Neuronal stem cell (in vitro differentiated cells): ENCODE measurements at places on chromosomes 12 and 14.

GRCh38 chr12:21526053-21526452 lies at the start of gene SPX:
Gene SPX (plus strand): TSS chr12:21526296. CDS start chr12:21526473, 177 bp downstream.
- no peak for DNase-seq

DNA sequence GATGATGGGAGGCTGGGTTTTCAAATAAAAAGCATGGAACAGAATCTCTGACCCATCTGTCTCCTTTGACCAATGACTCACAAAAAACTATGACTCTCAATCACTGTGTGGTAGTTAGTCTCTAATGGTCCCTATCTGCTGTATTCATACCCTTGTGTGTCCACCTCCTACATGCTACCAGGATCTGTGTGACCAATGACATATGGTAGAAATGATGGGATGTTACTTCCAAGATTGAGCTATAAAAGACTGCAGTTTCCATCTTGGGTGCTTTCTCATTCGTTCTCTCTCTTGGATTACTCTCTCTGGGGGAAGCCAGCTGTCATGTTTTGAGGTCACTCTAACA lies 144.7 kb upstream of the BTG1 start:
- no peak for DNase-seq

GRCh38 chr14:90449411-90449810 lies 52.6 kb downstream of the CALM1 start:
- DNase-seq: no peak

GRCh38 chr12:19125325-19125724 lies 4.2 kb upstream of the PLEKHA5 start:
- no peak for DNase-seq

DNA sequence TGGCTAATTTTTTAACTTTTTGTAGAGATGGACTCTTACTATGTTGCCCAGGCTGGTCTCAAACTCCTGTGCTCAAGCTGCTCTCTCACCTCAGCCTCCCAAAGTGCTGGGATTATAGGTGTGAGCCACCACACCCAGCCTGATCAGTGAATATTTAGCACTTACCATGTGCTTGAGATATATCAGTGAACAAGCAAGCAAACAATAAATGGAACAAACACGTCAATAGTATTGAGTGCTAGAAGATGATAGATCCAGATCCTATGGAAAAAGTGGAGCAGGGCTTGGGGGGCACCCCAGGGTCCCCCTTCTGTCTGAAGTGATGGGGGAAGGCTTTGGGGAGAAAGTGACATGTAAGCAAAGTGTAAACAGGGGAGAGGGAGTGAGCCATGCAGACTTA lies 83.8 kb downstream of the NT5DC3 start:
- DNase-seq: no peak

DNA sequence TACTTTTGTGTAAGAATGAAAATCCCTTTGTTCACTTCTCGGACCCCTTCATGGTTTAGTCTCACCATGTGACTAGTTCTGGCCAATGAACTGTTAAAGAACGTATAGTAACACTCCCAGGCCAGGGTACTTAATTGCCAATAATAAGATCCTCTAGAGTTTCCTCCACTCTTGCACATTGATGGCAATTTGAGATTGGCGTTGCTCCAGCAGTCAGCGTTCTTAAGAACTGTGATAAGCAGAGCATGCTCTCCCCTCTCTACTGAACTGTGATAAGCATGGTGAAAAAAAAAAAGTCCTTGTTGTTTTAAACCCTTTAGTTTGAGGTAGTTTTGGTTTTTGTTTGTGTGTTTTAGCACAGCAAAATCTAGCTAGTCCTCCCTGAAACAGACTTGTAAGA lies 854.5 kb downstream of the SLC6A15 start:
- no peak for DNase-seq

GRCh38 chr14:32142341-32142740 lies 59.5 kb upstream of the RNU6-7 start:
- DNase-seq: no peak

- no peak for DNase-seq
These were observed 65.5 kb downstream of the KSR2 start for GRCh38 chr12:117903110-117903840.

GRCh38 chr14:34270361-34270760 lies 191.7 kb downstream of the SPTSSA start:
- DNase-seq: no peak

- DNase-seq: no peak
These were observed 44.1 kb downstream of the PSEN1 start for GRCh38 chr14:73180385-73180805.

DNA sequence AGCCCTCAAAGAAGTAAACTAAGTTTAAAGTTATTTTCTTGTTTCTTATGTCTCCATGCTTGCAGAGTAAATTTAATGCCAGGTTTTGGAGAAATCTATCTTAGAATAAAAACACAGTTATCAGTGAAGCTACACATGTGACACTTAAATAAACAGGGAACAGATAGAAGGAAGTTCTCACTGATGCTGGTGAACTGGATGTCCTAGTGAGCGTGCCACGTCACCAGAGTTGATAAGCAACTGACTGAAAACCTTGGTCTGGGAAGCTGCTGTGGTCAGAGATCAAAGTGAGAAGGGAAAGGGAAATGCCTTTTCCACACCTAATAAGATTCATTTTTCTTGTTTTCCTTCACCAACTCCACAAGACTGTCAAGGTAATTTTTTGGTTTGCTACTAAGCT lies 74.8 kb upstream of the PCED1B start:
- no peak for DNase-seq

DNA sequence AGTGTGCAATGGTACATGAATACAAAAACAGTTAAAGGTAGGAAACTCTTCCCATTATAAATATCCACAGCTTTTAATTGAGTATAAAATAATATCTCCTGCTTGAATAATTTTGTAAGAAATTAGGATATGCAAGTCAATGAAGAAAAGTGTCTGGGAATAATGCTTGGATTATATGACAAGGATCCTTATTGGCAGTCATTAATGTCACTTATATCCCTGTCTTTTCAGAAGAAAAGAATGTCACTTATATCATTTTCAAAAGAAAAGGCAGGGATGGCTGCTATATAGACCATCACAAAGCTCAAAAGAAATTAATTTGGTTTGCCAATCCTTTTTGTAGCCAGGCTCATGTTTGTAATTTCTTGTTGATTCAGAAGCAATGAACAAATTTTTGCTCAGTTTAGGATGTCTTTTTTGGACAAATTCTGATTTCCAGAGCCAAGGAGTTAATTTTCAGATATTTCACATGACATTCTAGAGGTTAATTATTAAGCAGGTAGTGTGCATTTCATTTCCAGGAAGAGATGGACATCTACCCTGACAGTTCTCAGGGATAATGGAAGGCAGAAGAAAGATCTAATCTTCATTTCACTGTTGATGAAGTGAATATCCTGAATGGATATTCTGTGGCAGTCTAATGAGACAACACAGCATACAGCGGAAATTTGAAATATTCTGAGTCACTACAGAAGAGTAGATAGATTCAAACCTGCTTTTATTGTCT lies 299.8 kb downstream of the RPS29 start:
- no peak for DNase-seq

- DNase-seq: no peak
These were observed 22.9 kb downstream of the CPSF2 start for GRCh38 chr14:92144708-92145107.

DNA sequence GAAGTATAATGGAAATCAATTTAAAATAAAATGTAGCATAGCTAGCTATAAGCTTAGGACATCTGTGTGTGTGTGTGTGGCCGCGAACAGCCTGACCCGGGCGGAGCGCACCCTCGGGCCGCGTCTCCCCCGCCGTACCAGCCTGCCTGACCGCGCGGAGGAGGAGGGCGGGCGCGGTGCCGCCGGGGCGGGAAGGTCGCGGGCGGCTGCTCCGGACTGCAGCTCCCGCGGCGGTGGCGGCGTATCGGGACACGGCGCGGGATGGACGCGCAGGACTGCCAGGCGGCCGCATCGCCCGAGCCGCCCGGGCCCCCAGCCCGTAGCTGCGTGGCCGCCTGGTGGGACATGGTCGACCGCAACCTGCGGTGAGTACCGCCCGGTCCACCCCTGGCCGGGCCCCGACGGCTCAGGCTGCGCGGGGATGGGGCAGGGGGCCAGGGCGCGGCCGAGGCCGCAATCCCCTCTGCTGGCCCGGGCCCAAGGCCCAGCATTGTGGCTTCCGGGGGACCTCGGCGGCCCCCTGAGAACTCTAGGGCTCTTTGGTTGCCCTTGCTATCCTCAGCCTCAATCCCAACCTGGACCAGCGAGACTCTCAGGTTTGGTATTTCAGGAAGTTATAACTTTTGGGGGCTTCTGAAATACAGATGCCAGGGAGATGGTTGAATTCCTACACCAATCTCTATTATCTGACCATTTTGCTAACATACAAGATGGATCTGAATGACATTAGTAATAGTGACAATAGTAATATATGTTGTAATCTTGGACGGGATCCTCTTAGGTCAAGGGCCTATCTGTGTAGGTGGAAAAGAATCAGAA lies at the start of gene ABHD12B:
Gene ABHD12B, plus strand, starts transcription at position 140 of the 819 bp plus-strand sequence. Its CDS starts 122 bp downstream, at position 262.
- no peak for DNase-seq

- no peak for DNase-seq
These were observed 12.6 kb downstream of the DTX1 start for GRCh38 chr12:113069149-113069548.

GRCh38 chr14:35669782-35670181 lies 135.8 kb downstream of the INSM2 start:
- no peak for DNase-seq

DNA sequence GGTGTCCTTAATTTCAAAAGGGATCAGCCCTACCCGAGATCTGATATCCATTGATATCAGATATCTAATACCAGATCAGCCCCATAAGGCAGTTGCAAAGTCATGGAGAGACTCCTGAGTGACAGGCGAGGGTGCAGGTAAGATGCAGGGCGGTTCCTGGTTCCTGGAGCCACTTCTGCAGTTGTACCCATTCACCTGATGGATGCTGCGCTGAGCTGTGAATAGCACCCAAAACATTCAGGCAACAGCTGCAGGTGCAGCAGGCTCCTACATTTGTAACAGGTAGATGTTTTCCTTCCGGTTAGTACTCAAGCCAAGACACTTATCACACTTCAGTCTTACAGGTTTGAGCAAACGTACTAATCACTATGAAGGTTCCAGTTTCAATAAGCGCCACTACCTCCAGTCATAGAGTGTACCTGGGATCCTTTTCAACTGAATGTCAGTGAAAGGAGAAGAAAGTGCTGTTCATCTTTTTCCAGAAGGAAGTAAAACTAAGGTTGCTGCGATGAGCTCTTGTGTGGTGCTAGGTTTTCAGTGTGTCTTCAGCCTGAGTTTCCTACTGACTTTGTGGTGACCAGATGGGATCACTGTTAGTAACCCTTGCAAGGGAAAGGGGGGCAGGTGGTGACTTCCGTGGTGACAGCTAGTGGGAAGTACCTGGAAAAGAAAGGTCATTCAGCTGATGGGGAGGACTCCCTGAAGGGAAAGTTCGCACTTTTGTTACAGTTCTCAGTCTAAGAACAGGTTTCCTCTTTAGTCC lies 1.9 kb downstream of the ATP6V0A2 start:
- DNase-seq: no peak

- DNase-seq: no peak
These were observed 60.0 kb downstream of the LRP6 start for GRCh38 chr12:12206776-12207388.

GRCh38 chr12:124543052-124543589 lies 24.3 kb downstream of the NCOR2 start:
- DNase-seq: no peak

DNA sequence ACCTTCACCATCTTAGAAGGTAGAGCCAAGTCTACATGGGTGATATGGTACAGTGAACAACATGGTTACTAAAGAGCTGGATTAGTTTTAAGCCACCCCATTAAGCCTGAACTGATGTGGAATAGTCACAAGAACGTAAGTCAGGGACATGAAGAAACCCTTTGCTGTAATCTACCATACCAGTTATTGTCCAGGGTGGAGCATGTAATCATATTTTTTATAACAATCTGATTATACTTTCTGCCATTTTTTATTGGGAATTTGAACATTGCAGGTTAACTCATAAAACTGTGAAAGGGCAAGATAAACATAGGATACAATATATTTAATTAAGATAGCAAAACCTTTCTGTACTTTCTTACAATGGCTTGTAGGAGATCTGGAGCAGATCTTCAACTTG lies 103.6 kb downstream of the FIGNL2 start:
- DNase-seq: no peak

DNA sequence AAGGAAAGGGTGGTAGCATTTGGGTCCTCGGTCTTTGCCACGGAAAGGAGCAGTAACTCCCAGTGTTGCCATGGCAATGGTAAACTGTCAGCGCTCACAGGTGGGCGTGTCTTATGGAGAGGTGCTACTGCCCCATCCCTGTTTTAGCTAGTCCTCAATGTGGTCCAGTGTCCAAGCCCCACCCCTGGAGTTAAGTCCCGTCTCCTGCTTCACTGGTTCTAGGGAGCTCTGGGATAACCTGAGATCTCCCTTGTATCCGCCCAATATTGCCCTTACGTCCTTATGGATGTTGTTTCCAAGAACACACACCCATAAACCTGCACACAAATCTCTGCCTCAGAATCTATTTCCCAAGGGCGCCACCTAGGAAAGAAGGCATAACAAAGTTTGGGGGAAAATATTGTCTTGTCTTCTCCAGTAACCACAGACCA lies 64.2 kb downstream of the SPRING1 start:
- DNase-seq: no peak

DNA sequence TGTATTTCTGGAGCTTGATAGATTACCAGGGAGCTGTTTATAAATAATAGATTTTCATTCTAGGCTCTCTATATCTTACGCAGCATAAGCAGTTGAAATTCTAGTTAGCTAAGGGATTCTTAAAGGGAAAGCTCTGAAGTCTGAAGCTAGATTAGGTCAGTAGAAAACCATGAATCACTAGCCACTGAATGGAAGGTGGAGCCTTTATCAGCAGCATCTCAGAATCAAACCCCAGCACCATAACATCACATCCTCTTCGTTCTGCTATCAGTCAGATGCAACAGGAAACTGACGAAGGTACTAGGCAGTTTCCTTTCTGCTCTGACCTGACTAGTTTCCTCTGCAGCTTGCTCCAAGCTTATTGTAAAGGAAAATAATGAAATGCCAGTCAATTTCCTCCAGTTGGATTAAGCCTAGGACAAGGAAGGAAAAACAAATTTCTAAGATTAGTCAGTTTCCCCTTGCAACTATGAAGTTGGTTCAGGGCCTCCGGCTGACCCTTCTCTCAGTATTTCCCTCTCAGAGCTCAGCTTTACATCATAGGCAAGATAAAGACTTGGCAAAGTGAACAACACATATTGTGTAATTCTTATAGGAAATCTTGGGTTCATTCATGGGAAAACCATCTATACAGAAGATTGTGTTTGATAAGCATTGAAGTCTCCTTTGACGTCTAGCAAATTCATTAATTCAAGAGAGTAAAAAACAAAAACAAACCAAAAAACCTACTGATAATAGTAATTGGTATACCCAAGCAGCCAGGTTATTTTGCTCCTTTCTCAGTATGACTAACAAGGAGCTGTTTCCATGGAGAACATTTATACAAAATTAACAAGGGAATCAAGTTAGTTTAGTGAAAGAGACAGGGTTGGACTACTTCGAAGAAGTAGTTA lies 43.4 kb upstream of the CFAP54 start:
- no peak for DNase-seq

- DNase-seq: no peak
These were observed 14.3 kb downstream of the EXOC3L4 start for GRCh38 chr14:103108749-103109207.

- DNase-seq: no peak
These were observed 159.9 kb upstream of the SRRM4 start for GRCh38 chr12:118821386-118821925.

- no peak for DNase-seq
These were observed 51.6 kb downstream of the SPTB start for GRCh38 chr14:64828071-64828470.
